Stimulated activated CD8-positive, alpha-beta memory T cell treated with anti-CD3 and anti-CD28 coated beads, Interleukin-7, amount 100 ng/mL, for 4 hours (primary cell): ENCODE measurements at places on chromosomes 5 and 9.

- DNase-seq, result no peak
Measured at GRCh38 chr5:133396187-133396741, 216.1 kb downstream of the FSTL4 start.

GRCh38 chr9:99433555-99433954 is 211.5 kb downstream of the SEC61B start:
- DNase-seq, result peak; percentile 27

DNA sequence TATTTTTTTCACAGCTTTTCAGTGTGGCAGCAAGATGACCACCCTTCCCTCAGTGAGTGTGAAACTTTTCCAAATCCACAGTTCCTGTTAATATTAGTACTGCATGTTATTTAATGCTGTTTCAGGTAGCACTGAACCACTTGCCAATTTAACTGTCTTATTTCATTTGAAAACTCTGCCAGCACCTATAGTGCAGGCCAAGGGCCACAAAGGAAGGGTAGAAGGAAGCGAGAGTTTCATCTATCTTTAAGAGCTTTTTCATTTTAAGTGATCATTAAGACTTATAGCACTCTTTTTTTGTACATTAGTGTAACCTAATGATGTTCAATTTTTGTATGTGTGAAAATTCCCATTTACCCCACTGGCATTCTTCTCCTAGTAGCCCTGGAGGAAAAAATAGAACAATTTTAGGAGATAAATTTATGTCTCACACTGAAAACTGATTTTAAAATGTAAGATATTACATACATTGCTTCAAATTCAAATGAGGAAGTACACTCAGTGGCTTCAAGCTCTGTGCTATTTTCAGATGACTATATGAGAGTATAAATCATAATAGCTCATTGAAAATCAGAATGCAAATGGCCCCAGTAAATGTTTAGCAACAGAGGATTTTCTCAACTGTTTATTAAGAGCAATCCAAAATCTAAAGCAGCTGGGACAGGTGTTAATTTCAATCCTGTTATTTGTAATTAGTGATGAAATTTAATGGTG is 820.5 kb downstream of the PTPRD start:
- no peak for DNase-seq

- no peak for DNase-seq
Measured at GRCh38 chr9:13718539-13718938, 439.0 kb upstream of the MPDZ start.

GRCh38 chr5:132485641-132486317 is 4.8 kb downstream of the IRF1 start:
- DNase-seq, result no peak

- no peak for DNase-seq
Measured at GRCh38 chr5:139749242-139749641, 46.4 kb upstream of the PSD2 start.

- no peak for DNase-seq
Measured at GRCh38 chr5:14516901-14517300, 64.7 kb upstream of the OTULINL start.

GRCh38 chr5:135145985-135146384 is 112.0 kb upstream of the PITX1 start:
- no peak for DNase-seq

- no peak for DNase-seq
Measured at GRCh38 chr9:114497727-114498382, 7.4 kb downstream of the WHRN start.

DNA sequence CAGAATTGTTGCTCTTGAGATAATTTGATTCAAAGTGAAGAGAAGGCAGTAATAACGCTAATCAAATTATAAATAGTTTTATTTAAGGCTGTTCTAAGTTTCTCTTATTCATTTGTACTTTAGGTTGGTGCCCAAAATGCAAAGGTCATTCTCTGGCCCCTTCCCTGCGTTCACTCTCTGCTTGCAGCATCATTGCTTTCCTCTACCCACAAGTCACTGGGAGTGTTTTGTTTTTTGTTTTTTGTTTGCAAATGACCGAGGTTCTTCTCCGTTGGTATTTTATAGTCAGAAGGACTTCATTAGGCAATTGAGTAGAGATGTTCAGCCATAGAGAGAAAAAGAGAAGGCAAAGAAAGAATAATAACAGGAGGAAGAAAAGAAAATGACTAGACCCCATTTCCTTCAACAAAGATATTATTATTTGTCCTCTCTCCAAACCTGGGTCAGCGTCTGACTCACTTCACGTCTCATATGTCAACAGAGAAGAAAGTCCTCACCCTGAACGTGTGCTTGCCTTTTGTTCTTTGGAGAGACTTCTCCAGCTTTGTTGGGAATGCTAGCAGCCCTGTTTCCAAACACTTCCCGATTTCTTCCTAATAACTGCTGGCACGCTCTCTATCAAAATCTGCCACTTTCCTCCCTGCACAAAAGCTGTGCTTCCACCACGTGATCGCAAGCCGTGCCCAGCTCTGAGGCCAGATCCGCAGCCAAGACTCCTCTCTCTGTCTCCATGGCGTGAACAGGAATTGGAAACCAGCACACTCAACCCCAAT is 119.8 kb downstream of the EBF1 start:
- no peak for DNase-seq

GRCh38 chr9:16202914-16203728 is 650.3 kb downstream of the CCDC171 start:
- no peak for DNase-seq

DNA sequence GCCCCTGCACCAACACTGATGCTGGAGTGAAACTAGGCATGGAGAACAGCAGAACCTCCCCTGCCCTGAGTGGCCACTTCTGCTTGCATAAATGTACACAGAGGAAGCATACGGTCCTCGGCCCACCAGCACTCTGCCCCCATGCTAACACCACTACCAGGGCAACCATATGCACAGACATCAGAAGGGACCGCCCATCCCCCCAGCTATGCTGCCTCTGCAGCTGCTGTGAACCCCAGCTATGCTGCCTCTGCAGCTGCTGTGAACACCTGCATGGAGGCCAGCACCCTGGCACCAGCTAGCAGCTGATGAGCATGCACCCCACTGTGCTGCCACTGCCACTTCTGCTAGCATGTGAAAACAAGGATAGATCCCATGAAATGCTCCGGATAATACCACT is 250.3 kb downstream of the TUSC1 start:
- DNase-seq, result no peak

DNA sequence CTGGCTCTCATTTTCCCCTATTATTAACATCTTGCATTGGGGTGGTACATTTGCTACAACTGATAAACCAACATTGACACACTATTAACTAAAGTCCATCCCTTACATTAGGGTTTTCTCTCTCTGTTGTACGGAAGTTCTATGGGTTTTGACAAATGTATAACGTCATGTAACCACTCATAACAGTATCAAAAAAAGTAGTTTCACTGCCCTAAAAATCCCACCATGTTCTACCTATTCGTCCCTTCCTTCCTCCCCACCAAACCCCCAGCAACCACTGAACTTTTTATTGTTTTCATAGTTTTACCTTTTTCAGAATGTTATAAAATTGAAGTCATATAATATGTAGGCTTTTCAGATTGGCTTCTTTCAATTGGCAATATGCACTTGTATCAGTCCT is 40.1 kb downstream of the MLLT3 start:
- DNase-seq, result no peak

- DNase-seq, result no peak
Measured at GRCh38 chr5:74380193-74380592, 260.3 kb downstream of the ENC1 start.

- no peak for DNase-seq
Measured at GRCh38 chr9:136625101-136626065, 37.3 kb upstream of the EGFL7 start.

DNA sequence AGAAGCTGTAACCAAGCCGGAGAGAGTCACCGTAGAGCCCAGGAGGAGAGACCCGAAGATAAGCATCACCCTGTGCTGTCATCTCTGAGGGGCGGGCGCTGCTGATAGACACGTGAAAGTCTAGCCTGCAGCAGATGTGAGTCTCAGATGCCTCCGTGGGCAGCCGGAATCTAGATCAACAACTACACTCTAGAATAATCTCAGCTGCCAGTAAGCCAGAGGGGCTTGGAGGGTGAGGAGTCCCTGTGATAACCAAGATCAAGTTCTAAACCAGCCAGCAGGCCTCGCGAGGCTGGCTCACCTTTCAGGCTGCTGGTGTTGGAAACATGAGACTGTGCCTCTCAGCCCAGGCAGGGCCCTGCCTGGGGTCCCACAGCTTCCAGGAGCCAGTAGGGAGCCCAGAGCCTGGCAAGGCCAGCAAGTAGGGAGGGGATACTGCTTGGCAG is 54.1 kb downstream of the DAPK1 start:
- DNase-seq, result no peak

DNA sequence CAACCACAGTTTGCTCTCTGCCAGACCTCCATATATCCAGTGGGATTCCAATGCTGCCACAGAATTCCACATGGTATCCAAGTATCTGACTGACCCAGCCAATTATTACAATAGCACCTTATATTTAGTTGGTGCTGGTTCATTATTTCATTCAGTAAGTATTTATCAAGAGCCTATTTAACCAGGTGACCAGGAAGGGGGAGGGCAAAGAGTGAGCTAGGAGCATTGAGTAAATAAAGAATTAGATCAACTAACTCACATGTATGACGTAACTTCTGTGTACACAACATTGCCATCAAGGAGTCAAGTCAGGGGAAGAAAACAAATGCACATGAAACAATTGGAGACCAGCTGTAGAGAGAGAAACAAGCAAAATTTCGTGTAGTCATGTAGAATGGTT is 207.1 kb upstream of the PAPPA start:
- DNase-seq, result no peak

DNA sequence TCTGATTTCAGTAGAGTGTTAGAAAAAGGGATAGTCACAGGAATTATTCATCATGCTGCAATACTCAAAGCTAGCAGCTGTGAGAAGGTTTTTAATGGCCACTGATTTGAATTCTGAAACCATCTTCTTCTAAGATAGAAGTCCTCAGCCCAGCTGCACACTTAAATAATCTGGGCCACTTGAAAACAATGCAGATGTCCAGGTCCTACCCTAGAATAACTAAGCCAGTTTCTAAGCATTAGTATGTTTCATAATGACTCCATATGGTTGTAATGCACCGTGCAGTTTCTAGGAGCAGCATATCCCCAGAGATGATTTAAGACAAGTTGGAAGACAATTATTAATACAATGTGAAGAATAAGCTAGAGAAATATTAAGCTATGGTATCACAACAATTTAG is 159.9 kb upstream of the FBXL17 start:
- DNase-seq, result no peak

DNA sequence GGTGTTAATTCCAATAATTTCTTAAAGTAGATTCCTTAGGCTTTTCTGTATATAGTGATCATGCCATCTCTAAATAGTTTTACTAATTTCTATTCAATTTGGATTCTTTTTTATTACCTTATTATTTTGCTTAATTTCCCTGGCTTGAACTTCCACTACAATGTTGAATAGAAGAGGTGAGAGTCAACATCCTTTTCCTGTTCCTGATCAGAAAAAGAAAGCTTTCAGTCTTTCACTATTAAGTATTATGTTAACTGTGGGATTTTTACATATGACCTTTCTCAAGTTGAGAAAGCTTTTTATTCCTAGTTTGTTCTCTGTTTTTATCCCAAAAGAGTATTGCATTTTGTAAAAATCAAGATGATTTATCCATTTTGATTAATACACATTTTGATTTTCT is 574.5 kb upstream of the TLE4 start:
- no peak for DNase-seq

- peak; percentile 84 for DNase-seq
Measured at GRCh38 chr5:14581106-14581890, at the start of gene OTULINL. OTULINL (plus strand) TSS chr5:14581792; CDS start chr5:14581895, 103 bp downstream.

GRCh38 chr5:173554989-173555705 is 61.3 kb downstream of the BOD1 start:
- no peak for DNase-seq

DNA sequence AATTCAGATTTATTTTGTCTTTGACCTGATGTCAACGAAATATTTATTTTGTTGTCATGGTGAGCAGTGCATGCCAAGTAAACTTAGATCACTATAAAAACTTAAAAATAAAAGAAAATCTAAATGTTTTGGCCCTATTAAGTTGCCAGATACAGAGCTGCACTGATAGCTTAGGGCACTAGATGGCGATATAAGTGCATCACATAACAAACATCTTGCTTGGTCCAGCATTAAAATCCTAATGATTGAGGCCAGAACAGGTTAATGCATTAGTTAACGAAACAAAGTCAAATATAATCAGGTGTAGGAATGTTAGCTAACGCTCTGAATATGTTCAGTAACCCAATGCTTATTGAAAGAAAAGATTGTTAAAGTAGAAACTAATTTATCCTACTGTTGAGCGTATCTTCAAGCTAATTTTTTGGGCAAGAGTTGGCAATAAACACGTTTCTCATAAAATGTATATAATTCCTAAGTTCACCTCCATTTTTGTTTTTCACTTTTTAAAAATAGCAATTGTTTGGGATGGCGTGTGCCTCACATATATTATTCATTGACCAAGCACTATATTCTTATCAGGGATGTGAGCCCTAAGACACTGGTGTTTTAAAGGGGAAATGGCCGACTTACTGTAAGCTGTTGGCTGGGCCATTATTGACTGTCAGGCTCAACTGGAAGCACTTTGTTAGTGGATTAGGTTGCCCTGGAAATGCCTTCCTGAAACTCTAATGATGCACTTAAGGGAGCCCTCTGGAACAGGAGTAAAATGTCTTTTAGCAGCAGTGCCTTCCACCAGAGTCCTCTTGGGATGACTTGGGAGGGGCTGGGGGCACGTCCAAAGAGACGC is 33.3 kb downstream of the KCTD16 start:
- no peak for DNase-seq

GRCh38 chr5:125169396-125169795 is 423.0 kb upstream of the ZNF608 start:
- DNase-seq, result no peak

DNA sequence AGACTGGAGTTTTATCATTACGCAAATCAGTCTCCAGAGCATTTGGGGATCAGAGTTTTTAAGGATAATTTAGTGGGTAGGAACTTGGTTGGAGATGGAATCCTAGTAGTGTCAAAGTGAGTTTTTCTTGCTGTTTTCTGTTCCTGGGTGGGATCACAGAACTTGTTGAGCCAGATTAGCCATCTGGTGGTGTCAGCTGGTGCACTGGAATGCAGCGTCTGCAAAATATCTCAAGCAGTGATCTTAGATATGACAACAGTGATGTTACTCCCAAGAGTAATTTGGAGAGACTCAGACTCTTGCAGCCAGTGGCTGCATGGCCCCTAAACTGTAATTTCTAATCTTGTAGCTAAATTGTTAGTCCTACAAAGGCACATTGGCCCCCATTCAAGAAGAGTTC is 1257.8 kb downstream of the MAT2B start:
- no peak for DNase-seq
